Prostate gland (tissue), 2 donors: ENCODE measurements at places on chromosomes 3 and 15. TPM values are rescaled to one million over a fixed set of nuclear protein-coding genes. Genes with fewer than 3 reads are reported as not detected.

The ISL2 gene
- total RNA-seq: 2.4 TPM

The GOLGA8S gene
- total RNA-seq: 1.5 TPM

The STRIT1 gene
- not detected for total RNA-seq

The SELENOT gene
- total RNA-seq: 123 TPM

The P3H2 gene
- total RNA-seq: 20.6 TPM

The MAPK6 gene
- total RNA-seq: 22.1 TPM

The OR5K2 gene
- total RNA-seq: not detected

The GOLGA6L10 gene
- 0.36 TPM for total RNA-seq

The REC114 gene
- 7.5 TPM for total RNA-seq

The AMT gene
- total RNA-seq: 6.3 TPM

The NEO1 gene
- 80.7 TPM for total RNA-seq

The XIRP1 gene
- total RNA-seq: 0.40 TPM

The SLC2A2 gene
- total RNA-seq: not detected

The SLC24A5 gene
- total RNA-seq: not detected

The CPA3 gene
- total RNA-seq: 8.1 TPM

The LEO1 gene
- total RNA-seq: 14.4 TPM

The HIGD2B gene
- 0.51 TPM for total RNA-seq

The HRG gene
- not detected for total RNA-seq

The CADPS gene
- total RNA-seq: 4.0 TPM

The TRIM42 gene
- total RNA-seq: not detected

The ROPN1 gene
- total RNA-seq: not detected

The SAMMSON gene
- total RNA-seq: 2.8 TPM

The SH2D7 gene
- total RNA-seq: not detected

The IMPG2 gene
- total RNA-seq: 0.28 TPM

The SERPINI2 gene
- not detected for total RNA-seq

The ITGB5 gene
- total RNA-seq: 154 TPM

The SHC4 gene
- 45.0 TPM for total RNA-seq

The IL5RA gene
- total RNA-seq: 1.5 TPM

The KIF23 gene
- 2.6 TPM for total RNA-seq

The GXYLT2 gene
- total RNA-seq: 7.7 TPM

The ATP10A gene
- 5.6 TPM for total RNA-seq

The C2CD4A gene
- 0.36 TPM for total RNA-seq

The SENP5 gene
- 28.3 TPM for total RNA-seq

The SPRED1 gene
- 13.3 TPM for total RNA-seq

The PTH1R gene
- 1.3 TPM for total RNA-seq

The DOCK3 gene
- 0.36 TPM for total RNA-seq

The FAM174B gene
- 32.0 TPM for total RNA-seq

The HYAL1 gene
- 2.0 TPM for total RNA-seq

The RTP1 gene
- not detected for total RNA-seq

The NDUFB5 gene
- 75.9 TPM for total RNA-seq

The MKRN3 gene
- total RNA-seq: not detected

The CCR3 gene
- not detected for total RNA-seq

The RASA2 gene
- 13.5 TPM for total RNA-seq

The MYO1E gene
- 66.3 TPM for total RNA-seq
